ENCODE measurements at places on chromosomes 7 and 10. TPM values are rescaled to one million over a fixed set of nuclear protein-coding genes. Genes with fewer than 3 reads are reported as not detected.

Gene SLC13A1
- not detected for total RNA-seq

Gene ZNF239
- 4.0 TPM for total RNA-seq

Gene AGAP9
- total RNA-seq, result 40.9 TPM

Gene HMX2
- total RNA-seq, result not detected
